ENCODE measurements at places on chromosomes 2 and 18.

GRCh38 chr2:102417946-102418345 lies 5.0 kb upstream of the IL18RAP start:
- DNase-seq: no peak

DNA sequence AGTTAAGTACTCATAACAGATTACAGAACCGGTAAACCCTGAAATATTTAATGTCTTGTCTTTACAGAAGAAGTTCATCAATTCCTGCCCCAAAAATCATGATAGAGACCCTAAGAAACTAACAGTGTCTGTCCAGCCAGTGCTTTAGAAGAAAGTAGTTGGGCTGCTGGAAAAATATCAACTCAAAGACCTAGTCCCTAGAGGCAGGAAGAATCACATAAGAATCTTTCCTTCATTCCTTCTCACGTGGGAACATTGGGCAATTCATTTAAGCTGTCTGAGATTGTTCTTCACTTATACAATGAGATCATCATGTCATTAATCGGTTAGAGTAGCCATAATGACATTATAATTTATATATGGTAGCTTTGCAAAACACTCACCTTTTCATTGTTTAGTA lies 156.4 kb downstream of the CCBE1 start:
- peak; percentile 79 for DNase-seq

- no peak for DNase-seq
Observed at GRCh38 chr2:207960090-207960489, 65.2 kb downstream of the PLEKHM3 start.

DNA sequence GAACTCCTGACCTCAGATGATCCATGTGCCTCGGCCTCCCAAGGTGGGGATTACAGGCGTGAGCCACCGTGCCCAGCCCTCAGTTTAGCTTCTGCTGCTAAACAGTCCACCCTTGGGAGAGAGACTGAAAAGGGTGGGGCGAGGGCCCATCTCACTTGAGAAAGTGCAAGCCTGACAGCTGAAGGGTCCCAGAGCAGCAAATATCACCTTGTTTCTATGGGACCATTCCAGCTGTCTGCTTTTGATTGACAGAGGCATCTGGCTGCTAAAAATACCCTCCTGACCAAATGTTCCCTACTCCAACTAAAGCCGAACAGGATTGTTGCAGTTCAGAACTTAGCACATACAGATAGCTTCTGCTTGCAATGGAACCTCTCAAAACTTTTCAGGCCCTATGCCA lies 436 bp upstream of the SMYD1 start:
- DNase-seq: no peak
